ENCODE measurements at places on chromosomes 12 and 14.

DNA sequence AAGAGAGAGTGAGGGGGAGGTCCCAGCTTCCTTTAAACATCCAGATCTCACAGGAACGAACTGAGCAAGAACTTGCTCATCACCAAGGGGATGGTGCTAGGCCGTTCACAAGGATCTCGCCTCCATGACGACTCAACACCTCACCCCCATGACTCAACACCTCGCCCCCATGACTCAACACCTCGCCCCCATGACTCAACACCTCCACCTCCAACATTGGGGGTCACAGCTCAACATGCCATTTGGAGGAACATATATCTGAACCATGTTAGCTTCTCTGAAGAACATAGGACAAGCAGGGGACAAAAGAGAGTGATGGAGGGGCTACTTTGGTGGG lies 66.0 kb upstream of the LHX5 start:
- H3K4me3 ChIP-seq, result no peak overlapping the region
- no peaks in the 10 kb centered on the region for H3K36me3 ChIP-seq
- H3K27me3 ChIP-seq, result no peaks in the 10 kb centered on the region
- no peaks in the 10 kb centered on the region for H3K4me1 ChIP-seq
- no peak for DNase-seq

DNA sequence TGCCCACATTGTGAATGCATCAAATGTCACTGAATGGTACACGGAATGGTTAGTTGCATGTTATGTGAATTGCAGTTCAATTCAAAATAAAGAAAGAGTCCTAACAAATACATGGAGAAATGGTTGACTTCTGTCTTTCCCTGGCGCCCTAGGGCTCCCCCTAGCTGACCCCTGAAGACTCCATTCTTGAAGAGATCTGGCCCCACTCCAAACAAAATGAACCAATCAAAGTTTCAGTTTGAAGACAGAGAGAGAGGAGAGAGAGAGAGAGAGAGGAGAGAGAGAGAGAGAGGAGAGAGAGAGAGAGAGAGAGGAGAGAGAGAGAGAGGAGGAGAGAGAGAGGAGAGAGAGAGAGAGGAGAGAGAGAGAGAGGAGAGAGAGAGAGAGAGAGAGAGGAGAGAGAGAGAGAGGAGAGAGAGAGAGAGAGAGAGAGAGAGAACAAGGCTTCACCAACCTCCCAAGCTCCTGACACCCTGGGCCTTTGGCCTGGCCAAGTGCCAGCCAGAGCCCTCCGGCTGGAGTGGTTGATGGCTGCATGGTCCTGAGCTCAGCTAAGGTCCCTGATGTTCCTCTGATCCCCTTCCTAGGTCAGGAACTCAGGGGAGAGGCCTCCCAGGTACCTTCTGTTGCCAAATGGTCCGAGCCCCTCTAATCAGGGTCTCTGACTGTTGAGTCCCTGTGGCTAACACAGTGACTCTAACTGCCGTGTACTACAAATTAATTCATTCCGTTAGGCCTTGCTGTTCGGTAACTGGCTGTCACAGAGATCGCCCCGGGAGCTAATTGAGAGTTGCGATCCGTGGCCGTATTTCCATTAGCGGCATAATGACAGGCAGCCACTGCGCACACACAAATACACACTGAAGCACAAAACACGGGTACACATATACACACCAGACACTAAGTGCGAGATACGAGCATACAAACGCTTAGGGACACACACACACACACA lies 188.8 kb downstream of the ESRRB start:
- H3K36me3 ChIP-seq, result no peaks in the 10 kb centered on the region
- H3K4me3 ChIP-seq, result no peak overlapping the region
- H3K27me3 ChIP-seq, result no peaks in the 10 kb centered on the region
- DNase-seq, result no peak
- H3K27ac ChIP-seq, result no peak overlapping the region
- no peaks in the 10 kb centered on the region for H3K4me1 ChIP-seq

DNA sequence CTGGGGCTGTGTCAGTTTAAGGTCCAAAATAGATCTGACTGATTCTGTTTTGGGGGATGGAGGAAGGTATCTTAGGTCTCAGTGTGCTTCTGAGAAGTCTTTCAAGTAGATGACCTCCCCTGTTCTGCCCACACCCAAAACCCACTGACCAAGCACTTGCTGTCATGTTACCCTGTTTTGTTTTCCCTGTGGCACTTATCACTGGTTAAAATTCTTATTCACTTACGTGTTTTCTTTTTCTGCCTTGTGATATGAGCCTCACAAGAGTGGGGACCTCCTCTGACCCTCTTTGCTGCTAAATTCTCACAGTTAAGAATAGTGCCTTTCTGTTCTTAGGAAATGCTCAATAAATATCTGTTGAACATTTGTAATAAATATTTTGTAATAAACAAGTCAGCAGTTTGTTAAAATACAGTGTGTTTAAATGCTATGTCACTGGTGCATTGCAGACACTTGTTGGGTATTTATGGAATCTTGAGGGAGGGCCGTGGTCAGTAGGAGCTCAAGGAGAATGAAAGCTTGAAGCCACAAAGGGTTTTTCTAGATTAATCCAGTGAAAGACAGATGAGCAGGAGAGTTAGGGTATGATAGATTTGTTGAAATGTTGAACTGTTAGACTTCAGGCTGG lies 20.9 kb downstream of the PLEKHA5 start:
- H3K36me3 ChIP-seq, result peaks cover 5% of the 10 kb centered on the region
- DNase-seq, result no peak
- H3K4me3 ChIP-seq, result no peak overlapping the region
- H3K4me1 ChIP-seq, result peaks cover 2% of the 10 kb centered on the region
- no peak overlapping the region for H3K27ac ChIP-seq
- H3K27me3 ChIP-seq, result no peaks in the 10 kb centered on the region

DNA sequence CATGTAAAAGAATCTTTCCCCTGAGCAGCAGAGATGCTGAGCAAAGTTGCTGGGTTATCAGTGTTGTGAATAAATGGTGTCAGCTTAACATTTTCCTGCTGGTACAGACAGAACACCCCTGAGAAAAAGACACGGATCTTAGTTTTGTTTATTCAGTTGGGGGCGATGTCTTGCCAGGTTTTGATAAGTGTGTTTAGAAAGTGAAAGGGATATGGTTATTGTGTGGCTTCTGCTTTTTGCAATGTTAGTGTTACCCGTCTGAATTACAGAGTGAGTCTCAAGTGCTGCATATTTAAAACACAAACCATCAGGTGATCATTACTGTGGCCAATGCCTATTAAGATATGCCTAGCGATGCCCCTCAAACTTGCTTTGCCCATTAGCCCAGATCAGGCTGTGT lies 864.6 kb upstream of the SEL1L start:
- H3K27me3 ChIP-seq, result no peaks in the 10 kb centered on the region
- no peaks in the 10 kb centered on the region for H3K4me1 ChIP-seq
- no peaks in the 10 kb centered on the region for H3K36me3 ChIP-seq

- H3K4me1 ChIP-seq, result peaks cover 40% of the 10 kb centered on the region
- H3K36me3 ChIP-seq, result peaks cover 32% of the 10 kb centered on the region
- no peak overlapping the region for H3K27ac ChIP-seq
- no peak for DNase-seq
These were observed 25.6 kb downstream of the VPS37B start for GRCh38 chr12:122870163-122870842.

DNA sequence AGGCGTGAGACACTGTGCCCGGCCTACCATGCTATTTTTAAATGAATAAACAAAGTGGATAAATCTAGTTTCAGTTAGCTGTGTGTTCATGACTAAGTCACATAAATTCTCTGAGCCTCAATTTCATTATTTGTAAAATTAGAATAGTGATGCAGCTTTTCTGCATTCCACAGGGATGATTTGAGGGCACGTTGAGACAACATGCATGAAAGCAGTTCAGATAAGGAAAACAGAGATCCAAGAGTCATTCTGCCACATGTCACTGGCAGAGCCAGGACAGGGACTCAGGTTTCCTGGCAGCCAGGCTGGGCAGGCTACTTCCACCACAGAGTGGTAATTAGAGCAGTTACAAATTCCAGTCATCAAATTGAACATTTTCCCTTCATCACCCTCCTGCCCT lies 2.9 kb upstream of the PPP4R4 start:
- H3K4me3 ChIP-seq, result no peak overlapping the region
- H3K27me3 ChIP-seq, result peaks cover 41% of the 10 kb centered on the region
- peaks cover 17% of the 10 kb centered on the region for H3K4me1 ChIP-seq
- no peak overlapping the region for H3K27ac ChIP-seq
- no peak for DNase-seq

- no peak overlapping the region for H3K4me3 ChIP-seq
- no peaks in the 10 kb centered on the region for H3K27me3 ChIP-seq
- no peaks in the 10 kb centered on the region for H3K36me3 ChIP-seq
- H3K4me1 ChIP-seq, result no peaks in the 10 kb centered on the region
- no peak overlapping the region for H3K27ac ChIP-seq
These were observed 47.6 kb downstream of the ANO4 start for GRCh38 chr12:100842156-100842555.

- H3K36me3 ChIP-seq, result no peaks in the 10 kb centered on the region
- no peak overlapping the region for H3K4me3 ChIP-seq
- H3K27me3 ChIP-seq, result peaks cover 2% of the 10 kb centered on the region
- no peaks in the 10 kb centered on the region for H3K4me1 ChIP-seq
- no peak overlapping the region for H3K27ac ChIP-seq
- DNase-seq, result no peak
These were observed 13.7 kb downstream of the TRIM9 start for GRCh38 chr14:51081209-51081608.

GRCh38 chr14:39576258-39576657 lies 144.0 kb upstream of the FBXO33 start:
- no peaks in the 10 kb centered on the region for H3K36me3 ChIP-seq
- H3K4me3 ChIP-seq, result no peak overlapping the region
- no peaks in the 10 kb centered on the region for H3K27me3 ChIP-seq
- H3K27ac ChIP-seq, result no peak overlapping the region
- H3K4me1 ChIP-seq, result no peaks in the 10 kb centered on the region

DNA sequence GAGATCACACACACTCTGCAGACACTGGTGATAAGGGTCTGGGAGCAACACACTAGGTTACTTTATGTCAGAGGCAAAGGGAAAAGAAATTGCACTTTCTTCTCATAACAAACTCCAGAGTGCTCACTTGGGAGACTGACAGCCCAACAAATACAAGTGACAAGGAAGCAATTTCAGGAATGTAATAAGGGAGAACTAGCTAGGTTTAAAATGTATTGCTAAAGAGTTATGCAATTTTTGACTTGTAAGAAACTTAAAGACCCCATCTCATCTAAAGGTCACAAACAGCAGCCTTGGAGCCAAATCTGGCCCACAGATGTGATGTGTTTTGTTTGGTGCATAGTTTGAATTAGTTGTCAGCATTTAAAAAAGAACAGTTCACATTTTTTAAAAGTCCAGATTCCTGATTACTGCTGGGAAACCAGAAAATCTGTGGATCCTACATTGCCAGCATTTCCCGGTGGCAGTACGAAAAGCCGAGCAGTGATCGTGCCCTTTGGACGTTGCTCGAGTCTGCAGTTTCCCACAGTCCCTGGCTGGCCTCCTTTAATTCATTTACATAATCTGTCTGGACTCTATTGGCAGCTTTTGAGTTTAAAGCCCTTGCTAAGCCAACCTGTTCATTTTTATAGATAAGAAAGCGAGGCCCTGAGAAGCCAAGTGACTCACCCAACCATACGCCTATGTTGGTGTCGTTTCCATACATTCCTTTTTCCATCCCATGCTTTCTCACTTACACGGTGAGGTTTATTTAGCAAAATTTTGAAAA lies 42.0 kb upstream of the ETV6 start:
- no peaks in the 10 kb centered on the region for H3K27me3 ChIP-seq
- H3K4me1 ChIP-seq, result no peaks in the 10 kb centered on the region
- DNase-seq, result no peak
- H3K27ac ChIP-seq, result no peak overlapping the region
- no peaks in the 10 kb centered on the region for H3K36me3 ChIP-seq

DNA sequence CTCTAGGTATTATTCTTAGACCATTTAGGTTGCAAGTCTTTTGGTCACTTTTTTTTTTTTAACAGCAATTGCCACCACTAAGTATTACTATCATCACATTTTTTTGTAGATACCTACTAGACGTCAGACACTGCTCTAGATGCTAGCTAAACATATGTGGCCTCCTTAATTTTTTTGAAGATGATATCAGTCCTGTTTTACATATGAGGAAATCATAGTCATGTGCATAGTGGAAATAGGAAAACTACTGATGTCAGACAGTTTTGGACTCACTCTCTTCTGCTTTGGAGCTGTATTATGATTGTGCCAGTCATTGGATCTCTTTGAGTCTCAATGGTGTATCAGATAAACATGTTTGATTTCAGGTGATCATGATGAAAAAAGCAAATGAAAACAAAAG lies 304.3 kb downstream of the DIO2 start:
- H3K4me1 ChIP-seq, result no peaks in the 10 kb centered on the region
- H3K4me3 ChIP-seq, result no peak overlapping the region
- H3K27ac ChIP-seq, result no peak overlapping the region
- H3K36me3 ChIP-seq, result no peaks in the 10 kb centered on the region

All from activated CD8-positive, alpha-beta memory T cell treated with anti-CD3 and anti-CD28 coated beads, Interleukin-2, amount 10 ng/mL, durations not matched to agents 7 days and 5 days (primary cell).